ENCODE measurements at places on chromosomes 7 and 10.

GRCh38 chr10:11446864-11447263, 164.6 kb downstream of the USP6NL start:
- DNase-seq: no peak

DNA sequence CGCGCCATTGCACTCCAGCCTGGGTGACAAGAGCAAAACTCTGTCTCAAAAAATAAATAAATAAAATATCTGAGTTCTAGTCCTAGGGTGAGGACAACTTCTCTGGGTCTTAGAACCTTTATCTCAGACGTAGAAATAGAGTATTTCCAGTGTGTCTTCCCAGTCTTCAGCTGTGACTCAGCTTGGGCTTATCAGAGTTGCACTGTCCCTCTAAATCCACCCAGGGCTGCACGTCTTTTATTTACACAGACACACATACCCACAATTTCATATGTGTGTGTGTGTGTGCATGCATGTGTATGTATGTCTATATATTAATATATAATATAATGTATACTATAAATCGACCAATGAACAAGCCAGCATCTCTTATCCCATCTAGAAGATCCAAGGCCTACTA, 13.0 kb upstream of the PDIA4 start:
- no peak for DNase-seq

GRCh38 chr7:91850455-91850854, 30.0 kb downstream of the MTERF1 start:
- no peak for DNase-seq

DNA sequence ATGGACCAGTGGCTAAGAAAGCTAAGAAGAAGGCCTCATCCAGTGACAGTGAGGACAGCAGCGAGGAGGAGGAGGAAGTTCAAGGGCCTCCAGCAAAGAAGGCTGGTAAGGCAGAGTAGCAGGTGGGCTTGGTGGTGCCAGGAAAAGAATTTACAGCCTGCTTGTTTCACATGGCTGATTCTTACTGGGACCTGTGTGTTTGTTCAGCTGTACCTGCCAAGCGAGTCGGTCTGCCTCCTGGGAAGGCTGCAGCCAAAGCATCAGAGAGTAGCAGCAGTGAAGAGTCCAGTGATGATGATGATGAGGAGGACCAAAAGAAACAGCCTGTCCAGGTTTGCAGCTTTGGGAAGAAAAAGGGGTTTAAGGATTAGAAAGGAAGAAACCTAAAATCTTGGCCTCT, 5.0 kb downstream of the NOLC1 start:
- DNase-seq: no peak

DNA sequence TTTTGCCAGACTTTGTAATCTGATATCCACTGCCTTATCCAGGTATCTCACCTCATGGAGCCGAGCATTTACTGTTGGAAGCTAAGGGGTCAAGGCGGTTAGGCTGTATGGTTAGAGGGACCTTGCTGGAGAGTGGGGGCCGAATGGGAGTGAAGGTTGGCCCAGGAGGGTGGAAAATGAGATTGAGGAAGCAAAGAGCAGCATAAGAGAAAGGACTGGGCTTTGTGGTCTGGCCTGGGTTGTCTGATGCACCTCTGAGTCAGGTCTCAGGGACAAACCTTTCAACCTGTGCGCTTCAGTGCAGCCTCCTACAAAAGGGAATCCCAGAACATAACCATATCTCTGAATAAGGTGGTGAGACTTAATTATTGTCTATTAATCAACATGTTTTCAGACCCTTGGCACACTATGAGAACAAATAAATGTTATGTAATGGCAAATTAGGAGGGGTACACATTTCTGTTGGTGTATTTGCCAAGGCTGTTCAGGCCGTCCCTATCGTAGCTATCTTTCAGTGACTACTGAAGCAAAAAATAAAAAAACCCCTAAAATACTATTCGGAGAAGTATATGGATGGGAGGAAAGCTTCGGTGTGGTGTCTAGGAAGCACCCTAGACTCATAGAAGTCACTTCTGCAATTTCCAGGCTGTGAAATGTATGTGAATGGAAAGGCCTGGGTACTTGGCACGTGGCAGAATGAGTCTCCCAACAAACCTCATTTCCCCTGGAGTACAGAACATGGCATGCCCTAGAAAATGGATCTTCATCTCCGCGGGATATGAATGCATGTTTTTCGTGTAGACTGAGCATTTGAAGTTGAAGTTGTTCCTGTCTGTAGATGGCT, 4.3 kb downstream of the CAMK1D start:
- DNase-seq: no peak

DNA sequence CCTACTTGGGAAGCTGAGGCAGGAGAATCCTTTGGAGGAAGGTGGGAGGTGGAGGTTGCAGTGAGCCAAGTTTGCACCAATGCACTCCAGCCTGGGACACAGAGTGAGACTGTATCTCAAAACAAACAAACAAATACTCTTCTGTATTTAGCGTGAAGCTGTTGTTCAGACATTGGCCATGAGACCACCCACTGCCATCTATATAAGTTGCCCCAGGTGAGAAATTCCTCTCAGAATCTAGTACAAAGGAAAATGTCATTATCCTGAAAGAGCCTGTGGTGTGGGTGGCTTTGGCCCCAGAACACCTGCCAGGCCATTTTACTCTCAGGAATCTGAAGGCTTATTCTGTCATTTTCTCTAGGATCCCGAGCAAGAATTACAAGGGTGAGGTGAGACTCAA, 4.0 kb upstream of the FRMD4A start:
- no peak for DNase-seq

GRCh38 chr10:66586073-66586472, 339.8 kb upstream of the LRRTM3 start:
- no peak for DNase-seq

GRCh38 chr7:63080831-63081230, 917.8 kb upstream of the ZNF722 start:
- no peak for DNase-seq

DNA sequence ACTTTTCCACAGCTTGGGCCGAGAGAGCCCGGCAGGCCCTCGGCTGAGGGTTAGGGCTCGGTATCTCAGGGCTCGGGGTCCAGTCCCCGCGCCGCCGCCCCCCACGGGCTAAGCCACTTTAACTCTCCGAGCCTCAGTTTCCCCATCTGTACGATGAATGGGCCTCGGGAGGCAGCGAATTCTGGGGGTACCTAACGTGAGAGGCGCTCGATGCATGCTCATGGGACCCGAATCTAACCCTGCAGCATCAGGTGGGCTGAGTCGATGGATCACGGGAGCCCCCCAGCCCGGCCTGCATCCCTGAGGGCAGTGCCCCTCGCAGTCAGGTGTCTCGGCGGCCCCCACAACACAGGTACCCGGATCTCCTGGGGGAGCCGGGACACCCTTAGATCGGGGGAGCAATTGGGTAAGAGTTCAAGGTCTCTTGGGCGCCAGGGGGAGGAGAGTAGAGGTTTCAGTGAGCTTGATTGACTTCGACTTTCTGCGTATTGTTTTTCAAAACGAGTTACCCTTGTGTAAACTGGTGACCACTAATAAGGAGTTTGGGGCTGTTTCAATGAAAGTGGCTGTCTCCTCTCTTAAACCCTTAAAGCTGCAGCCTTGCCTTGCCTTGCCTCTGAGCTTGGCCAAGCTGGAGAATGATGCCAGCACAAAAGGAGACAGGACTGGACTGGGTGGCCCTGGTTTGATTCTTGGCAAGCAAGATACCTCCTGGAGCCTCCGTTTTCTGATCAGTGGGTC, 631 bp downstream of the POR start:
- DNase-seq: no peak

DNA sequence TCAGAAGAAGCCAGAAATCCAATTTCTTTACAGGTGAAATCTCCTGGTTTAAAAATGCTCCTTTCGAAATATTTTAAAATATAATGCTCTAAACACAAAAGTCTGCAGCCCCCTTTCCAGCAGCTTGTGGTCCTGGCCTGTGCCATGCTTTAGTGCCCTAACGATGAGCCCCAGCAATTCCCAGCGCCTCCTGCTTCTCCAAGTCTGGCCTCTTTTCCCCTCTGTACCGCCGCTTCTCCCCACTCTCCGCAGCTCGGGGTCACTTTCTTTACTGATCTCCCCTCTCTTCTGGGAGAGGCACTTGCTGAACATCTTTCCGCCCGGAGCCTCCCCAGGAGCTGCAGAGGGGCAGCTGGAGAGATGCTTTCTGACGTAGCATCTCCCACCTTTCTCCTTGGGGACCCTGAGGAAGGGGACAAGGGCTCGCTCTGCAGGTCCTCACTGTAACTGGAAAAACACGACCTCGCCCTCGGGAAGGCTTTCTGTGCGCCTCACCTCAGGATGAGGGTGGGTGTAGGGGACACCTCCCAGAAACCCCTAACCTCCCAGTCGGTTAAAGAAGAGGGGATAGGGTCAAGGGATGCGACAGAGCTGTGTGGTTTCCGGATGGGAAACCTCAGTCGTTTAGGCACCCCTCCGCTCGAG, 565 bp upstream of the INA start:
- DNase-seq: no peak

Measured in BJ (cell line).